NCI-H1417 (cell line): ENCODE measurements at places on chromosomes 5 and 9.

GRCh38 chr9:113682297-113682771 lies 193.8 kb upstream of the ZNF618 start:
- peak; percentile 38 for DNase-seq

- no peak for DNase-seq
These were observed 26.7 kb downstream of the LNPEP start for GRCh38 chr5:96962540-96962991.

GRCh38 chr5:53089481-53089991 lies 20.0 kb downstream of the MOCS2 start:
- no peak for DNase-seq

- DNase-seq: peak; percentile 2
These were observed 154.4 kb downstream of the PRELID2 start for GRCh38 chr5:145680767-145681166.

DNA sequence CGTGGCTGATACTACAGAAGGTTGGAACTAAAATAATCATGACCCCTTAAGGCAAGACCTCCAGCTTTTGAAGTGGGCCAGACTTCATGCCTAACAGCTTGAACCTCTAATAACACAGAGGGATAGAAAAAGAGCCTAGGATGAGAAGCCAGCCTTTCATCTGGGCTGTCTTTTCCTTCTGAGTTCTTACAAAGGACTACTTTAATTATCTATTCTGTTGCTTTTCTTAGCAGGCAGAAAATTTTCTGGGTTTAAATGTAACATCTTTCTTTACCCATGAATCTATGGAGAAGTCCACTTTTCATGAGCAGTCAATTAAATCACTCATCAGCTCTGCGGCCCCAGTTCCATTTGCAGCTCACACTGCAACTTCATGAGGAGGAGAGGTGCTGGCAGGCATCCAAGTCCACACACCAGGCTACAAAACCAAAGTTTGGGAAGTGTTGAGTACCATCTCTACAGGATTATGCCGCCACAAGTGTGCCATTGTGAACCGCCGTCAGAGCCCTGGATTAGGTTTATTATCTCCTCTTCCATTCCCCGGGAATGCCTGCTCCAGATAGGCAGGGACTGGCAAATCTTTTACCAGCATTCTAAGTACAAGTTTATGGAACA lies 192.0 kb downstream of the TLE4 start:
- peak; percentile 52 for DNase-seq

GRCh38 chr5:57445705-57446037 lies 36.9 kb downstream of the ACTBL2 start:
- DNase-seq: no peak

GRCh38 chr5:39570403-39571027 lies 145.7 kb upstream of the DAB2 start:
- no peak for DNase-seq

GRCh38 chr5:139462586-139463276 lies at the start of gene ECSCR:
Gene ECSCR, minus strand, starts transcription at chr5:139462743. Its CDS starts 73 bp downstream, at chr5:139462670.
- no peak for DNase-seq

- peak; percentile 24 for DNase-seq
These were observed 93.7 kb downstream of the PDE4D start for GRCh38 chr5:59799668-59800346.
